Stimulated activated CD8-positive, alpha-beta memory T cell treated with anti-CD3 and anti-CD28 coated beads, Interleukin-15, amount 100 ng/mL, for 48 hours (primary cell): ENCODE measurements at places on chromosomes 2 and 18.

DNA sequence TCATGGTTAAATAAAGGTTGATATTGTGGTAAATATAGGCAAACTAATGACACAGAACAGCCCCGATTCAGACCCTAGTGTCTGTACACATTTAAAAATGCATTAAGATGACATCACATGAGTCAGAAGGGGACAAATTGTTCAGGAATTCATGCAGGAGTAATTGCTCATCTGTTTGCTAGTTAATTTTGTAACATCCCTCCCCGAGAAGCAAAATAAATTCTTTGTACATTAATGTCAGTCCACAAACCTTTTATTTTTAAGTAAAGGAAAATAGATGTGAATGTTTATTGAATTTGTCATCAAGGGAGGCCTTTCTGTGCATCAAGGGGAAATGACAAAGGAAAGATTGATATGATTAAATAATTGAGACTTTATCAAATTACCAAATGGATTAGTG lies 69.9 kb downstream of the SH3BP4 start:
- DNase-seq = no peak

- DNase-seq = no peak
These were observed 368.0 kb downstream of the PARD3B start for GRCh38 chr2:204913312-204913711.

GRCh38 chr18:76977684-76978232 lies 154.8 kb downstream of the MBP start:
- no peak for DNase-seq

- no peak for DNase-seq
These were observed 514 bp downstream of the PAX8 start for GRCh38 chr2:113278073-113278741.

GRCh38 chr2:102273619-102274211 lies 37.6 kb upstream of the IL1RL1 start:
- DNase-seq = no peak

DNA sequence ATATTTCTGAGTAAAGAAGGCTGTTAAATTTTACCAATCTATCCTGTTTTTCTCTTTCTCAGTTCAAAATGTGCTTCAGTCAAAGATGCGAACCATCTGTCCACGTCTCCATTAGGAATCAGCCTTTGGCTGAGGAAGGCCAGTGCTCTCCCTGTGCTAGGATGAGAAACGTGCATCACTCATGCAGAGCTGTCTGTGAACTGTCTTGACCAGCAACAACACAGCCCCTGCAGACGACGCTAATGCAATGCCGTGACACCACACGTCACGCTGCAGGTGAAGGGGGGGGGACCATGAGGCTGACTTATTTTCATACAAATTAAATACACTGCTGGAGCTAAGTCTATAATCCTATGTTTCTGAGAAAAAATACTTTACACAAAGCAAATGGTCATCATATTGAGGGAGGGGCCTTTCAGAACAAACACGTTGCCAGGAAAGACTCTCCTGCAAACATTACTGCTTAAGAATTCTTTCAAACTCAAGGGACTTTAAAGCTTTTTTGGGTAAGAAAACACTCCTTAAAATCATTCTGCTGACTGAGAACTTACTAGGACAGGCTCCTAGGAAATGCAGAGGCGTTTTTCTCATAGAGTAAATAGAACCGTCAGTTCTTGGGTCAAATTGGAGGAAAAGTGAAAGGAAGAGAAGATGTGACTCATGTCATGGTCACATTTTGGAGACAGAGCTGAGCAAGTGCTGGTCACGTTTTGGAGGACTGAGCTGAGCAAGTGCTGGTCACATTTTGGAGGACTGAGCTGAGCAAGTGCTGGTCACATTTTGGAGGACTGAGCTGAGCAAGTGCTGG lies 97.0 kb downstream of the MBP start:
- no peak for DNase-seq

- no peak for DNase-seq
These were observed 286.8 kb upstream of the HNMT start for GRCh38 chr2:137677466-137677865.
